Stimulated activated CD4-positive, alpha-beta T cell treated with anti-CD3 and anti-CD28 coated beads, Interleukin-4, amount 100 ng/mL, for 48 hours (primary cell): ENCODE measurements at places on chromosomes 13 and 19.

- no peak for DNase-seq
Observed at GRCh38 chr13:67048084-67048820, 181.9 kb downstream of the PCDH9 start.

DNA sequence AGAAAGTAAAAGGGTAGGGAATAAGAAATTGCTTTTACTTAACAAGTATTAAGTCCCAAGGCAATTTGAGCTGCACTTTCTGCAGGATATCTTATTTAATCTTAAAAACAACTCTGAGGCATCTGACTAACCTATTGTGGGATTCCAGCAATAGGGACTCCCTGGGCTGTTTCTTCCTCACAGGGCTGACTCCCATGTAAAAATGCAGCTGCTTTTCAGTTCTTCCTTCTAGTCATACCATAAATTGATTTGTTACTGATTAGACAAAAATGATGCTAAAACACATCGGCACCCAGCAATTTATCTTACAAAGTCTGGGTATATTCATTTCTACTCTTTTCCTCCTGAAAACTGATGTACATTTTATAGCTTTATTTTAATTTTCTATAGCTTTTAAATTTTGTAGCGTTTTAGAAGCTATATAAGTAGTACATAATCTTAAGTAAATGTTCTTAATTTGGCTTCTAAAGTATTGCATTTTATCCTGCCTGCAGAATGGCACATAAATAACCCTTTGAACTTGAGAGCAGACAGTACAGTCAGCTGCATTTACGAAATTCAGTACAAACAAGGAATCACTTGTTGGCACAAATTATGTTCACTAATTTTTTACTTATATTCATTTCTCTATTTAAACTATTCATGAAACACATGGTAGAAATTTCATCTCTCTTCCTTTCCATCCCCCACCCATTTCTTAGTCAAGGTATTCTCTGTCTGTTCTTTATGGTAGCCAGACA is 102.4 kb upstream of the FRY start:
- no peak for DNase-seq

DNA sequence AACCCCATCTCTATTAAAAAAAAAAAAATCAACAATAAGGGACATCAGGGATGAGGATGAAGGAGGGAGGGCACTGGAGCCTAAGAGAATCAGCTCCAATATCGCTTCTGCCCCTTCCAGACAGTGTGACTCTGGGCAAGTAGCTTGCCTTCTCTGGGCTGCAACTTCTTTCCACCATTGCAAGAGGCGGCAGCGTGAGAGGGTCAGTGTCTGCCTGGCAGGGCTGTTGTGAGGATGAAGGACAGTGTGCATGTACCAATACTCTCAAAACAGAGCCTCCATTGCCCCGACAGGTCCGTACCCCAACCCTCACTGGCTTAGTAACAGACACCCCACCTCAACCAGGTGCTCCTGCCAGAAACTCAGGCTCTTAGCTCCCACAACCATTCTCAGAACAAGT is 15.3 kb upstream of the LENG8 start:
- no peak for DNase-seq

GRCh38 chr19:16737911-16738310 is 18.3 kb downstream of the NWD1 start:
- DNase-seq, result no peak

GRCh38 chr13:24348797-24349515 is 39.6 kb downstream of the C1QTNF9 start:
- no peak for DNase-seq

GRCh38 chr19:11286312-11286974 is 9.5 kb upstream of the TSPAN16 start:
- no peak for DNase-seq

DNA sequence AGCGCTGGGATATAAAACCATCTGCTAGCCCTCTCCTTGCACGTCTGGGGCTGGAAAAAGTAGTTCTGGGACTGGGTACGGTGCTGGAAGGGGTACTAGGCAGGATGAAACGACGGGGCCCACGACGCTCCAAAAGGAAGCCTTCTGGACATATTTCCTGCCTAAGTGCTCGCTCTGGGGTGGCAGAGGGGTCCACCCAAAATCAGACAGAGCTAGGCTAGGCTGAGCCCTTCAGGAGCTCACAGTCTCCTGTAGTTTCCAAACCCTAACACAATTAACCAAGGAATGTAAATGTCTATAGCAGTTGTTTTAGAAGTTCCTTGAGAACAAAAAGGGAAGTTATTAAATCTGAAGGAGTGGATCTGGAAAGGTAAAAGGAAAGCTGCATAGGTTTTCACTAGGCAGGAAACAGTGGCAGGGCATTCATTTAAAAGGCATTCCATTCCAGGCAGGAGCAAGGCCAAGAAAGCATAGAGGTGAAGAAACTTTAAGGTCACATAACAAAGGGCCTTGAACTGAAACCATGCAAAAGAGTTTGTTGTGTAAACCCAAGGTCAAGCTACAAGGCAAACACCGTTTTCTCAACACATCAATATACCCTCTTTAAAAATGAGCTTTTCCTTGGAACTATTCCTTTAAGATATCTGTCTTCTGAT is 634 bp upstream of the DIAPH3 start:
- no peak for DNase-seq

DNA sequence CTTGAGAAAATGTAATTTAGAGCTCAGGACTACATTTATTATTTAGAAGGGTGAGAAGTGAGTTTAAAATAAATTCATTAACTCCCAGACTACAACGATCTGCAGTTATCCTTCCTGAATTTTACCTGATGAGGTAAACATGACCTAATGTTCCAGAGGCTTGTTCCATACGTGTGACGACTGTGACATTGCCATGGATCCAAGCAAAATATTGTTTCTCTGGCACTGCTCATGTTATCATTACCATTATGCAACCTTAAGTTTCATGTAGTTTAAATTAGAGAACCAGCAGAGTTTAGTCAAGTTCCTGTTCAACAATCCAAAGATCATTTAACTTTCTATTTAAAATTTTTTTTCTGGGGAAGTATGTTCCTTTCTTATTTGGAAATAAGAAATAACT is 279.6 kb downstream of the KLF5 start:
- no peak for DNase-seq

DNA sequence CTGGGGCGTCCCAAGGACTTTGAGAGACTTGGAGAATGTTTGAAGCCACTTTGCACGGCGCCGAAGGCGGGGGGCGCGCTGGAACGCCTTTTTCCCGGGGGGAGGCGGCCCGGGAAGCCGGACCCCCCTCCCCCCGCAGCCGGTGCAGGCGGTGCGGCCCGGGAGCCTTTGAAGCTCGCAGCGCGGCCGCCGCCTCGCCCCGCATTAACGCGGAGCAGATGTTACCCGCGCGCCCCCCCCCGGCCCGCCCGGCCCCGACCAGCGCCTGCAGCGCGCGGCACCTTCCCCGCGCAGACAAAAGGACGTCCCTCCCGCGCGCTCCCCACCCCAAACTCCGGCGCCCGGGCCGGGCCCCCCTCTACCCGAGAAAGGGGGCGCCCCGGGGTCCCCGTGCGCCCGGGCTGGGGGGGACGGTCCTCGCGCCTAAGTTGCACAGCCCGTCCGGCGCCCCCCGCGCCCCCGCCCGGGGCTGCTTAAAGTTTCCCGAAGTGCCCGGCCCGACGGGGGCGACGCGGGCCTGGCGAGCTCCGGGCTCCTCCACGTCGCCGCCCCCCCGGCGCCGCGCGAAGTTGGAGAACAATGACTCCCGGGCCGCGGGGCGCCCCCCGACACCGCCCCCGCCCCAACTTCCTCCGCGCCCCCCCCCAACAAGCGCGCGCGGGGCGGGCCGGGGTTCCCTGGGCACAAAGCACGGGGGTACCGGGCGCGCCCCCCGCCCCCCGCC is 685 bp downstream of the TCF3 start:
- DNase-seq, result peak; percentile 32

- no peak for DNase-seq
Observed at GRCh38 chr13:36839281-36839680, 20.3 kb downstream of the RFXAP start.

- no peak for DNase-seq
Observed at GRCh38 chr19:368630-369024, 24.0 kb upstream of the MIER2 start.

DNA sequence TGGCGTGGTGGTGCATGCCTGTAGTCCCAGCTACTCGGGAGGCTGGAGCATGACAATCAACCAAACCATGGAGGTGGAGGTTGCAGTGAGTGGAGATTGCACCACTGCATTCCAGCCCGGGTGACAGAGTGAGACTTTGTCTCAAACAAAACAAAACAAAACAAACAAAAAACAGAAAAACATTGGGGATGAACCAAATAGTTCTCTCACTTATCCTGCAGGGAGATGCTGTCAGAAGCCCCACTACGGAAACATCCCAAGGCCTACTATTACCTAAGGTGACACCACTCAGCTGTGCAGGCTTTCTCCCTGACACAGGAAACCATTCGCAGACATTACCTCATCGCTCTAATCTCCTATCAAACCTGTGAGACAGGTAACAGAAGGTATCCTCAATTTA is 113.5 kb downstream of the FOXO1 start:
- no peak for DNase-seq
